ENCODE measurements at places on chromosomes 7 and 10.

DNA sequence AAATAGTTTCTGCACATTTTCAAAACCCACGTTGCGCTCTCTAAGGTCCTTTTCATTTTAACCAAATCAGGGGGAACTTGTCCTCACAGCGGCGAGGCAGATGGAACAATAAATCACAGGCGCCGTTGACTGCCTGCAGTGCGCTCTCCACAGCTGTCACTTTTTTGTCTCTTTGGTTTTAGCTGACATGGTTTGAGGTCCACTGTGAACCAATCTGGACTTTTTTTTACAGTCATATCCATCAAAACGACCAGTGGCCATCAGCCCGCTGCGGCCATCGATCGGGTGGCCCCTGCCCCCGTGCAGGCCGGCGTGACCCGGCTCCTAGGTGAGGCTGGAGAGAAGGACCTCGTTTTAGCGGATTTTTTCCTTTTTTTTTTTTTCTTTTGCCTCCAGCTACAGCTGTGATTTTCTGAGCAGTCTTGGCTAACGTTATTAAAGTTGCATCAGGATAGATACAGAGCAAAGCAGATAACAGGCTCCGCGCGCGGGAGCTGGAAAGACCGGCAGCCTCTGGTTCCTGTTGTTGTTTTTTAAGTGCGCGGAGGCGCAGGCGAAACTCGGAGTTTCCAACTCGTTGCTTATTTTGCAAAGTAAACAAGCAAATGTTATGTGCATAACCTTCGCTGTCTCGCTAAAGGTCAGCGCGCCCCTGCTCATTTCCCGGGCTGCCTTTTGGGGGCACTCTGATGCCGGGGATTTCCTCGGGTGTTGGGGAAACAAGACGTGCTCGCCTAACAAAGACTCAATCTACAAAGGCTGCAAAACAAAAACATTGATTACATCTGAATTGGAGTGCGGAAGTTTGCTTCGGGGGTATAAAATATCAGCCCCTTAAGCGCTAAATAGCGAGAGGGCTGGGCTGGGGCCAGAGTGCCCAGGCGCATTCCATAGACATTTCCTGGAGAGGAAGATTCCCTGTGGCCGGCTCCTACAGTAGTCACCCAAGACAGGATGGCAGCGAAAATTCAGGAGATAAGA is 414.8 kb upstream of the MKI67 start:
- DNase-seq = no peak

DNA sequence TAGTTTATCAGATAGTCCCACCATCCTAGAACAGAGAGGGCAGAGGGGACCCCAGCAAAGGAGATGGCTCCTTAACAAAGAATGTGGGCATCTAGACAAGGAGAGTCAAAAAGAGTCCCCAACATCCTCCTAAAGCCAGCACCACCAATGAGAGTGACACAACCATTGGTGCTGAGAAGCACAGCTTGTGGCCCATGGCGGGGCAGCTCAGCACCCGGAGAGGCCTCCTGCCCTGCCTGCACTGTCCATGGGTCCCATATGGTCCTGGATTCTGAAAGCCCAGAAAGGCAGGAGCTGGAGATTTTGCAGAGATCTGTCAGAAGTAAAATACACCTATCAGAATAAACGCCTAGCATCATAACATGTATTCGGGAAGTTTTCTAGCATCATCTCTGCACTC is 311.8 kb upstream of the ZNF32 start:
- DNase-seq = no peak

DNA sequence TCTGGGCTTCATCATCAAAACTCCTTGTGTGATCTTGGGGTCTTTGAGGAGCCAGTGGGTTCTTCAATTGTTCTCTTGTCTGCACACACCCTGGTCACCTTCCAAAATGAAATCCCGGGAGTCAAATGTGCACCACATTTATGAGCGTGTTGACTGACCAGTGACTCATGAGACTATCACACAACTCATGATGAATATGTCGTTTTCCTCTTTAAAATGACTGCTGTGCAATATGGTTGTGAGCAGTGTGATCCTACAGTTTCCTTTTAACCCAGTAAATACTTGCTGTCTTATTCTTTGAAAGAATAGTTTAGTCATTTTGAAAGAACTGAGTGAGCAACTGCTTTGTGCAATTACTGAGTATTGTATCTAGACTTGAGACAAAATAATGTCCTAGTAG is 149.2 kb downstream of the DYNC1I1 start:
- DNase-seq = no peak

GRCh38 chr10:130790339-130790738 is 521.2 kb downstream of the TCERG1L start:
- DNase-seq = no peak

DNA sequence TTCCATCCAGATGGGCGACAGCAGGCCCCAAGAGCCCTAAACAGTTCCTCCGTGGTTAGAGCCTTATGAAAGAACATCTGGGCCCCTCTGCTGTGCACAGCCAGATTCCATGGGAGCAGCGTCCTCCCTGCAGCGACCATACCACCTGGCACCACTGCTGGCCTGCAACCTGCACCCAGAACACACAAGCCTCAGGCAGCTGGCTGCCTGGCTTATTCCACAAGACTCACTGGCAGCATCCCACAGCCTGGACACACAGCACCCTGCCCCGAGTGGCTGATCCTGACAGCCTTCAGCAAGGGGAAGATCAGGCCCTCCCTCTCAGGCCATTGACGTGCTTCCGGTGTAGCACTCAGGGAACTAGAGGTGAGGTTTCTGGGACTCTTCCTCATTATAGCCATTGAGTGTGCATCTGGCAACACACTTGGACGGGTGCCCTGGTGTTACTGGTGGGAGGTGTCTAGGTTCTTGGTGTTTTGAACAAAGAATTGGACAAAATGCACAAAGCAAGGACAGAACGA is 33.7 kb upstream of the ERCC6 start:
- DNase-seq = no peak
